ENCODE measurements at places on chromosomes 5 and 9. TPM values are rescaled to one million over a fixed set of nuclear protein-coding genes. Genes with fewer than 3 reads are reported as not detected.
A peak's percentile ranks its signal among the peaks of the same experiment; 100 is the strongest.

DRD1 gene
- 0.11 TPM for total RNA-seq

TNFSF15 gene
- under 0.01 TPM for total RNA-seq

IL13 gene
- not detected for total RNA-seq

ARL10 gene
- total RNA-seq: 2.7 TPM

FST gene
- total RNA-seq: 0.21 TPM

INSL6 gene
- not detected for total RNA-seq

NR6A1 gene
- total RNA-seq: 0.53 TPM

MLANA gene
- not detected for total RNA-seq

NACC2 gene
- 72.2 TPM for total RNA-seq

ANKRD34B gene
- not detected for total RNA-seq

GRCh38 chr5:10633271-10634049 is 69.6 kb downstream of the ANKRD33B start:
- H3K36me3 ChIP-seq: no peaks in the 10 kb centered on the region
- no peak for DNase-seq
- H3K27ac ChIP-seq: no peak overlapping the region
- no peak overlapping the region for H3K4me3 ChIP-seq

DNA sequence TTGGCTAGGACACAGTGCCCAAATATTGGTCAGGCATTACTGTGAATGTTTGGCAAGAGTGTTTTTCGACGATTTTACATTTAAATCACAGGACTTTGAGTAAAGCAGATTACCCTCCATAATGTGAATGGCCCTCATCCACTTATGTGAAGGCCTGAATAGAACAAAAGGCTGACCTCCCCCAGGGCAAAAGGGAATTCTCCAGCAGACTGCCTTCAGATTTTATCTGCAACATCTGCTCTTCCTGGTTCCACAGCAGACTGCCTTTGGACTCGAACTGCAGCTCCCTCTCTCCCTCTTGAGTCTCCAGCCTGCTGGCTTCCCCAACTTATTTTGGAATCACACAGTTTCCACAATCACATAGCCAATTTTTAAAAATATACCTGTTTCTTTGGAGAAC is 7.1 kb upstream of the TMEM215 start:
- no peak overlapping the region for H3K4me3 ChIP-seq
- H3K36me3 ChIP-seq: no peaks in the 10 kb centered on the region
- no peak overlapping the region for H3K27ac ChIP-seq
- no peak for DNase-seq
- no peaks in the 10 kb centered on the region for H3K27me3 ChIP-seq

- H3K4me3 ChIP-seq: no peak overlapping the region
- H3K27me3 ChIP-seq: no peaks in the 10 kb centered on the region
- H3K36me3 ChIP-seq: no peaks in the 10 kb centered on the region
- no peaks in the 10 kb centered on the region for H3K4me1 ChIP-seq
- no peak for DNase-seq
These were observed 285.4 kb downstream of the TMEM232 start for GRCh38 chr5:110441035-110441434.

- H3K27ac ChIP-seq: no peak overlapping the region
- peaks cover 21% of the 10 kb centered on the region for H3K4me1 ChIP-seq
- no peaks in the 10 kb centered on the region for H3K27me3 ChIP-seq
- DNase-seq: no peak
These were observed 2.0 kb upstream of the GPSM1 start for GRCh38 chr9:136325358-136325757.

GRCh38 chr5:44875661-44876605 is 67.2 kb downstream of the MRPS30 start:
- H3K27ac ChIP-seq: no peak overlapping the region
- H3K4me1 ChIP-seq: no peaks in the 10 kb centered on the region
- DNase-seq: no peak

GRCh38 chr5:138686668-138687067 is 66.6 kb upstream of the CTNNA1 start:
- H3K4me1 ChIP-seq: no peaks in the 10 kb centered on the region
- H3K36me3 ChIP-seq: no peaks in the 10 kb centered on the region
- H3K27me3 ChIP-seq: no peaks in the 10 kb centered on the region
- no peak for DNase-seq

- H3K4me1 ChIP-seq: no peaks in the 10 kb centered on the region
- no peak for DNase-seq
- H3K27me3 ChIP-seq: no peaks in the 10 kb centered on the region
- H3K36me3 ChIP-seq: peaks cover 54% of the 10 kb centered on the region
- no peak overlapping the region for H3K4me3 ChIP-seq
These were observed 28.9 kb downstream of the TCF7 start for GRCh38 chr5:134143431-134143830.

GRCh38 chr9:16143947-16144890 is 591.4 kb downstream of the CCDC171 start:
- no peak for DNase-seq
- no peaks in the 10 kb centered on the region for H3K4me1 ChIP-seq
- H3K27ac ChIP-seq: no peak overlapping the region
- H3K4me3 ChIP-seq: no peak overlapping the region
- no peaks in the 10 kb centered on the region for H3K27me3 ChIP-seq

DNA sequence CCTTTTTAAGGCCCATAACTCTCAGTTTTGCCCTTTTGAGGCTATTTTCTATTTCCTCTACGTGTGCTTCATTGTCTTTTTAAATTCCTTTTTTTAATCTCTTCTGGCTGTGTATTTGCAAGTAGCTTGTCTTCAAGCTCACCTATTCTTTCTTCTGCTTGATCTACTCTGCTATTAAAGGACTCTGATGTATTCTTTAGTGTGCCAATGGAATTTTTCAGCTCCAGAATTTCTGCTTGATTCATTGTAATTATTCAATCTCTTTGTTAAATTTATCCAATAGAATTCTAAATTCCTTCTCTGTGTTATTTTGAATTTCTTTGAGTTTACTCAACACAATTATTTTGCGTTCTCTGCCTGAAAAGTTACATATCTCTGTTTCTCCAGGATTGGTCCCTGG is 178.7 kb downstream of the FAM170A start:
- no peaks in the 10 kb centered on the region for H3K36me3 ChIP-seq
- no peak overlapping the region for H3K4me3 ChIP-seq
- H3K27me3 ChIP-seq: no peaks in the 10 kb centered on the region
- DNase-seq: no peak
- no peak overlapping the region for H3K27ac ChIP-seq

DNA sequence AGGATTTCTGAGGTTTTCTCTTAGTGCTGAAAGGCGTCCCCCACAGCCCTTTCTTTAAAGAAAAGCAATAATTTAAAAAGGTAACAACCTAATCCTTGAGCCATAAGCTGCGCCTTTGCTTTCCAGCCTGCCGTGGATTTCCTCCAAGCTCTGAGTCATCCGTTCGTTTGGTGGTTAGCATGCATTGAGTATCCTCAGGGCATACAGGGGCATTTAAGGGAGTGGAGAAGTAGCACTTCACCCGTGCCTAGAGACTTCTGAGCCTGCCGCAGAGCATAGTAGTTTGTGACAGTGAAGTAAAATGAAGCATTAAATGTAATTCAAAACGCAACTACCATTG is 892 bp upstream of the TNC start:
- peak; percentile 82 for DNase-seq
- peaks cover 11% of the 10 kb centered on the region for H3K4me1 ChIP-seq
- H3K4me3 ChIP-seq: peak overlapping the region; percentile 62
- H3K27me3 ChIP-seq: no peaks in the 10 kb centered on the region
- H3K36me3 ChIP-seq: no peaks in the 10 kb centered on the region
- H3K27ac ChIP-seq: peak overlapping the region; percentile 74

DNA sequence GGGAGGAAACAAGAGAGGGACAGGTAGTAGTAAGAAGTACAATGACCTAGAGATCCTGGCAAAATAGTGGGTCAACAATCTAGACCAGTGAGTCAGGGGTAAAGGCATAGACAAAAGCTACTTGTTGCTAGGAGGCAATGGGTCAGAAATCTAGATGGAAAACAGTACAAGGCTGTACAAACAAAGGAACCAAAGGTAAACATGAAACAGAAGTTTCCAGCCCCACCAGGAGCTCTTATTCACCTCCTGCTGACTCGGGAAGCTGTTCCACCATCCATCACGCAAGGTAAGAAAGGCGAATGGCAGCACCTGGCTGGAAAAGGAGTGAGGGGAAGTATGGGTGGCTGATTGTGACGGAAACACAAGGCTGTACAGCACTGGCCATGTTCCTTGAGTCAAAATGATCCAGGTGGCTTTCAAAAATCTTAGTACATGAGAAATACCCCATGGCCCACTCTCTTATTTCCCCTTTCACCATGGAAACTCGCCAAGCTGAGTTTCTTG is 70.5 kb upstream of the RAI14 start:
- no peaks in the 10 kb centered on the region for H3K27me3 ChIP-seq
- H3K4me3 ChIP-seq: no peak overlapping the region

DNA sequence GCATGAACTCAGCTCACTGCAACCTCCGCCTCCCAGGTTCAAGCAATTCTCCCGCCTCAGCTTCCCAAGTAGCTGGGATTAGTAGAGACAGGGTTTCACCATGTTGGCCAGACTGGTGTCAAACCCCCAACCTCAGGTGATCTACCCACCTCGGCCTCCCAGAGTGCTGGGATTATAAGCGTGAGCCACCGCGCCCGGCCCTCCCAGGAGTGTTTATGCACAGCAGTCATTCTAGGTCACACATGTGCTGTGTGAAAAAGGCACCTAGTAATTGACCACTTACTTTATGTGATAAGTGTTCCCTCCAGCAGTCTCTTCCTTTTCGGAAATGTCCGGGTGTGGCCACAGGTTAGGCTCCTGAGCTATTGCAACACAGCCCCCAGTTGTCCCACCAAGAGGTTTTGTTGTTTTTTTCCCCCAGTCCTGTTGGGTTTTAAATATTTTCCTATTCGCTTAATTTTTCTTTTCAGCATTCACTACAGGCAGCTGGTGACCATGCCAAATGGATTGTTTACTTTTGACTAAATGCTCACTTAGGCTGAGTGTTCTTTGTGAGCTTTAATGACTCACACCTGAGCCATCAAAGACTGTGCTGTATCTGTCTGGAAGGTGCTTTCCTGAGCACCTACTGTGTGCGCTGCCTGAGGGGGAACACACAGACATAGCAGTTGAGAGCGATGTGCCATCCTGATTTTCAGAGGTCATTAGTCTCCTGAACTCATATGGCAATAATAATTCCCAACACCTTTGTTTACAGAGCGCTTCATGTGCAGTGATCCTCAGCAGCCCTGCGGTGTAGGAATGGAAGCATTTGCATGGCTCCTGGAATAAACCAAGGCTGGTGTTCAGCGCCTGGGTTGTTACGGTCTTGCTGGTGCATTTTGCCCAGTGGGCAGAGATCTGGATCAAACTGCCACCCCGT is 94.3 kb downstream of the MVB12B start:
- H3K27ac ChIP-seq: no peak overlapping the region
- no peaks in the 10 kb centered on the region for H3K27me3 ChIP-seq
- DNase-seq: no peak
- H3K36me3 ChIP-seq: peaks cover 9% of the 10 kb centered on the region
- no peak overlapping the region for H3K4me3 ChIP-seq
- H3K4me1 ChIP-seq: no peaks in the 10 kb centered on the region

- H3K27me3 ChIP-seq: no peaks in the 10 kb centered on the region
- no peak overlapping the region for H3K4me3 ChIP-seq
- H3K27ac ChIP-seq: no peak overlapping the region
- DNase-seq: no peak
- no peaks in the 10 kb centered on the region for H3K36me3 ChIP-seq
These were observed 67.9 kb downstream of the STK10 start for GRCh38 chr5:172119921-172120688.

DNA sequence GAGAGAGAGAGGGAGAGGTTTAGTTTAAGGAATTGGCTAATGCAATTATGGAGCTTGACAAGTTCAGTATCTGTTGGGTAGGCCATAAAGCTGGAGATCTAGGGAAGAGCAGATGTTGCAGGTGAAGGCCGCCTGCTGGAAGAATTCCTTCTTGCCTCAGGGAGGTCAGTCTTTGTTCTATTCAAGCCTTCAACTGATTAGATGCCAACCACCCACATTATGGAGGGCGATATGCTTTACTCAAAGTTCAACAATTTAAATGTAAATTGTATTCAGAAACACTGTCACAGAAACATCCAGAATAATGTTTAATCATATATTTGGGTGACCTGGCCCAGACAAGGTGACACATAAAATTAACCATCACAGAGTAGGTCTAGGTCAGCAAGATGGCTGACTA is 51.7 kb upstream of the SSBP2 start:
- H3K4me1 ChIP-seq: no peaks in the 10 kb centered on the region
- H3K27me3 ChIP-seq: no peaks in the 10 kb centered on the region
- no peak overlapping the region for H3K27ac ChIP-seq
- H3K4me3 ChIP-seq: no peak overlapping the region
- DNase-seq: no peak

DNA sequence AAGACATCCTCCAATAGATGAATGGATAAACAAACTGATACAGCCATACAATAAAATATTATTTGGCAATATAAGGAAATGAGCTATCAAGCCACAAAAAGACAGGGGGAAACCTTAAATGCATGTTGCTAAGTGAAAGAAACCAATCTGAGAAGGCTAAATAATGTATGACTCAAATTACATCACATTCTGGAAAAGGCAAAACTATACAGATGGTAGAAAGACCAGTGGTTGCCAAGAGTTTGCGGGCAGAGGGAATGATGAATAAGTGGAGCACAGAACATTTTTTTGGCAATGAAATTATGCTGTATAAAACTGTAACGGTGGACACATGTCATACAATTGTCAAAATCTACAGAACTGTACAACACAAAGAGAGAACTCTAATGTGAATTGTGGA is 63.3 kb downstream of the CSF2 start:
- H3K4me3 ChIP-seq: no peak overlapping the region
- H3K27ac ChIP-seq: no peak overlapping the region
- H3K27me3 ChIP-seq: no peaks in the 10 kb centered on the region
- H3K36me3 ChIP-seq: no peaks in the 10 kb centered on the region

DNA sequence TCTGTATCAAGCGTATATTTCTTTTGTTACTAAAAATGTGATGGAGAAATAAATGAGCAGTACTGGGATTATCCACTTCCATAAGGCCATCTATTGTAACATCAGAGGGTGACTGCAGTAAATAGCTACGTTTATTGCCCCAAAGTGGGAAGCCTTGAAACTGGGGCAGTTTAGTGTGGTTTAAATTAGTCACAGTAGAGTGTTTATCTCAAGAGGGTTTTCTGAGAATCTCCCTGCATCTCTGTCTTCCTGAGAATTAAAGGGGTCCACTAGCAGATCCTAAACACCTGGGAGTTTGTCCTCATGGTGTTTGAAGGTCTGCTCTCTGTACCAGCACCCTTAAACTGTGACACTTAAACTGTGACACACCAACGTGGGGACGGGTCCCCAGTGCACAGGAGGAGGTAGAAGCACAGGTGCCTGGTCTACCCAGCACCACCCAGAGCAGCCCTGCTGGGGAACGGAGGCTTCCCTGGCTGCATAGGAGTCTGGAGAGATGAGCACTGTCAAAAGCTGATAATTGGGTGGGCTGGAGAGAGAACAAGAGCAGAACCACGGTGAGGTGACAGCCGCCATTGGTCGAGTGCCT is 25.2 kb downstream of the PRRC2B start:
- H3K27ac ChIP-seq: peak overlapping the region; percentile 54
- H3K36me3 ChIP-seq: no peaks in the 10 kb centered on the region
- DNase-seq: no peak

DNA sequence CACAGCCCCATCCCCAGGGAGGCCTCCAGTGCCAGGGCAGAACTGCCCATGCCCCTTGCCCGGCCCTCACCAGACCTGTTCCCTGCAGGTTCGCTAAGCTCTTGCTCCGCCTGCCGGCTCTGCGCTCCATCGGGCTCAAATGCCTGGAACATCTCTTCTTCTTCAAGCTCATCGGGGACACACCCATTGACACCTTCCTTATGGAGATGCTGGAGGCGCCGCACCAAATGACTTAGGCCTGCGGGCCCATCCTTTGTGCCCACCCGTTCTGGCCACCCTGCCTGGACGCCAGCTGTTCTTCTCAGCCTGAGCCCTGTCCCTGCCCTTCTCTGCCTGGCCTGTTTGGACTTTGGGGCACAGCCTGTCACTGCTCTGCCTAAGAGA is 110.1 kb downstream of the RXRA start:
- no peaks in the 10 kb centered on the region for H3K27me3 ChIP-seq
- no peak for DNase-seq
- H3K36me3 ChIP-seq: peaks cover 33% of the 10 kb centered on the region
- H3K4me3 ChIP-seq: no peak overlapping the region

Measured in ascending aorta (tissue), 2 donors.